ENCODE measurements at places on chromosomes 1 and 21.

DNA sequence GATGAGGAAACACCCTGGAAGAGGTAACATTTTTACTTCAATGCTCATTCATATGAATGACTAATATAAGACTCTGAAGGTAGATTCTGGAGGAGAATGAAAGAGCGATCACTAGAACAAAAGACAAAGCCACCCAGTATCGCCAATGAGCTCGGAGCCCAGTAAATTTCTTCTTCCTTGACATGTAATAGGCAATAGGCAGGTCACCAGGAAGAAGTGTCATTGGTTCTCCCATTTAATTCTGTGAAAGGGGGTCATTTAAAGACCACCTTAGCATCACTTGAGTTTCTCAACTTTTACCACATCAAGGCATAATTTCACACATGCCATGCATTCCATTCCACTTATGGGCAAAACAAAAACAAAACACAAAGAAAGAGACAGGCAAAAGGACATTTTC lies 7.9 kb downstream of the TNFSF18 start:
- no peak for DNase-seq

DNA sequence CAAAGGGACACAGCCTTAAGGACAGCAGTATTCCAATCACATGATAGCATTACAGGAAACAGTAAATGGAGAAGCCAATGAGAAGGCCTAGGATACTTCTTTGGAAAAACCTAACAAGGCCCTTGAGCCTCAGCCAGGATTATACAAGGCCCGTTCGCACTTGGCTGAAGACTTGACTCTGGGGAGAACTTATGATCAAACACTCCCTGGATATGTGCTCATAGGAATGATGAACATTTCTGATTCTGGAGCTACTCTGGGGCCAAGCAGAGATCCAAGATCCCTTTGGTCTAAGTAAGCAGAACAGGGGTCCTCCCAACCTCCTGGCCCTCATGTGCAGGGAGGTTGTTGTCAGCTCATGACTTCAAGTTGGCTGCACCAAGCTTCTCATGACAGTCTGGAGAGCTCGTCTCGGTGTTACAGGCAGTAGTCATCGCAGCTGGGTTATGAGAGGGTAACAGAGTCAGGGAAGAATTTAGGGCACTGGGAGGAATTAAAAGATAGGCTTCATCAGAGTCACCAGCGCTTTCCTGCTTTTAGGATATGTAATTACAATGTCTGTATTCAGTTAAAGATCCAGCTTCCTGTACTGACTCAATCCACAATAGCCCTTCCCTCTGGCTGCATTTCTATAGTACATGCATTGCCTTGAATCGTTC lies 92.5 kb upstream of the IRF2BP2 start:
- no peak for DNase-seq

DNA sequence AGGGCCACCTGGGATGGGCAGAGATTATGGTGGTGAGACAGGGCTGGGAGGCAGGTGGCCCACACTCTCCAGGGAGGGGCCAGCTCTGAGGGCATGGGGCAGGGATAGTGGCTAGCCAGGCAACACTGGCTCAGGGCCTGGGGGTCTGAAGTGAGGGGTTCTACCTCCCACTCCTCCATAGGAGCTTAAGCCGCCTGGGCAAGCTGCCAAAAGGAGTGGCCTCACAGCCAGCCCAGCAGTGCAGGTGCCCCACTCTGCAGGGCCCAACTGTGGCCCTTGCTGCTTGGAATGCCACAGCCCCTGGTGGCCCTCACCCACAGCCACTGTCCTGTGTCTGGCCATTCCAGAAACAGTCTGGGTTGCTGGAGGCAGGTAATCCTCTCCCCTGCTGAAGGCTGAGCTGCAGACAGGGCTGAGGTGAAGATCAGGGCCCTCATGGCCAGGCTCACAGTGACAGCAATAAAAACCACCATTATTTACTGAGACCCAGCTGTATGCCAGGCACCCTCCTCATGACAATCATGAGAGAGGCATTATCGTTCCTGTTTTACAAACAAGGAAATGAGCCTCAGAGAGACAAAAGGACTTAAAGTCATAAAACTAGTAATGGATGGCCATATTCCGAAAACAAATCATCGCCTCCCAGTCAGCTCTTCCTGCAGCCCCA lies 31.0 kb downstream of the KIF21B start:
- no peak for DNase-seq

GRCh38 chr21:29920938-29921337 lies 18.9 kb downstream of the GRIK1 start:
- no peak for DNase-seq

- DNase-seq, result no peak
Observed at GRCh38 chr1:211519602-211520001, 27.6 kb upstream of the RD3 start.

DNA sequence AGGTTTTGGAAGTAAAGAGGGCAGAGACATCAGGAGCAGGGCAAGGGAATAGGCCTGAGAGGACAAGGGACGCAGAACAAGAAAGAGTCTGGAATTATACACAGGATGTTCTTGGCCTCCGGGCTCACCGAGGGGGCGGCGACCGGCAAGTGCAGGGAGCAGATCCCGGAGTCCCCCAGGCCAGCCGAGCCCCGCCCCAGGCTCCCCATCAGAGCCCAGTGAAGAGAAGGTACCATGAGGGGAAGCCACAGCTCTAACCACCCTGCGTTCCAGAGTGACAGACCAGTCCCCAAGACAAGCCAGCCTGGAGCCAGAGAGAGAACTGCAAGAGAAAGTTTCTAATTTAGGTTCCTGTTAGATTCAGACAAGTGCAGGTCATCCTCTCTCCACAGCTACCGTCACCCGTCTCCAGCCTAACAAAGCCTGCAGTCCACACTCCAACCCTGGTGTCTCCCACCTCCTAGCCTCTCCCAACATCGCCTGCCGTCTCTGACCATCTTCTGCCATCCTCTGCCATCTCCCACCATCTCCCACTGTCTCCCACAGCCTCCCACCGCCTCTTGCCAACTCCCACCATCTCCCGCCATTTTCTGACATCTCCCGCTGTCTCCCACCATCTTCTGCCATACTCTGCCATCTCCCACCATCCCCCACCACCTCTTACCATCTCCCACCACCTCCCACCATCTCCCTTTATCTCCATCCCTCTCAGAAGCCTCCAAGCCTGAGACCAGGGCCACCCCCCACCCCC lies 42.5 kb downstream of the CAPN2 start:
- no peak for DNase-seq

DNA sequence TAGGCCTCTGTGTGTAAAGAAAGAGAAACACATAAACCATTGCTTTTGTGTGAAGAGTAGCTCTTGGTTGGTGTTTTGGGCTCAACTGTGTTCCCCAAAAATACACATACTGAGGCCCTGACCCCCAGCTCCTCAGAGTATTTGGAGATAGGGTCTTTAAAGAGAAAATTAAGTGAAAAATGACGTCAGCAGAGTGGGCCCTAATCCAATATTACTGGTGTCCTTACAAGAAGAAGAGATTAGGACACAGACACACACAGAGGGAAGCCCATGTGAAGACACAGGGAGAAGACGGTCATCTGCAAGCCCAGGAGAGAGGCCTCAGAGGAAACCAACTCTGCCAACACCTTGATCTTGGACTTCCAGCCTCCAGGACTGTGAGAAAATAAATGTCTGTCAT lies 76.9 kb upstream of the PGBD5 start:
- no peak for DNase-seq

DNA sequence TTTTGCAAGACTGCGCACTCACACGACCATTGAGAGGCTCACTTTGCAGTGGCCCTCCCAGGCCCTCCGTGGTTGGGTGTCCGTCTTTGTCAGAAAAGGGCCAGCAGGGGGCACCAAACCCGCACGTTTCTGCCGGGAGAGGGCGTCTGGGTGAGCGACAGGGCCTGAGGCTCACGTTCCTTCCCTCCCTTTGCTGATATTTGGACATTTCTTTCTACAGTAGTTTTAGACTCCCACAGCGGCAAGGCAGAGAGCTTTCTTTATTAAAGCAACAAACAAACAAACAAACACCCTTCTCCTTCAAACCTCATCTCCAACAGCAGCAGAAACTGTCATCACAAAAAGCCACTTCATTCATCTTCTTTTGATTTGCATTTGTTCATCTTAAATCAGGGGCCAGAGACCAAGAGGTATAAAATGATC lies 79.2 kb upstream of the WDR26 start:
- peak; percentile 71 for DNase-seq

DNA sequence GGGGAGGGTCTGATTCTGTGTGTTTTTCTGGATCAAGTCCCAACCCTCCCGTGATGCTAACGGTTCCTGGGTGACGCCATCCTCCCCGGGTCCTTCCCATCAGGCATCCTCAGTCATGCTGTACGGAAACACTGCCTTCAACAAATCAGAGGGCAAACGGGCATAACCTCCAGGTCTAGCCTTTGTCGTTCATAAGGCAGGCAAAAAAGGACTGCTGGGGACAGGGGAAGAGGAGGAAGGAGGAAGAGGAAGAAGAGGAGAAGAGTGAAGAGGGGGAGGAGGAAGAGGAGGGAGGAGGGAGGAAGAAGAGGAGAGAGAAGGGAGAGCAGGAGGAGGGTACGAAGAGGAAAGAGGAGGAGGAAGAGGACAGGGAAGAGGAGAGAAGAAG lies 84.4 kb downstream of the ITPKB start:
- DNase-seq, result no peak

DNA sequence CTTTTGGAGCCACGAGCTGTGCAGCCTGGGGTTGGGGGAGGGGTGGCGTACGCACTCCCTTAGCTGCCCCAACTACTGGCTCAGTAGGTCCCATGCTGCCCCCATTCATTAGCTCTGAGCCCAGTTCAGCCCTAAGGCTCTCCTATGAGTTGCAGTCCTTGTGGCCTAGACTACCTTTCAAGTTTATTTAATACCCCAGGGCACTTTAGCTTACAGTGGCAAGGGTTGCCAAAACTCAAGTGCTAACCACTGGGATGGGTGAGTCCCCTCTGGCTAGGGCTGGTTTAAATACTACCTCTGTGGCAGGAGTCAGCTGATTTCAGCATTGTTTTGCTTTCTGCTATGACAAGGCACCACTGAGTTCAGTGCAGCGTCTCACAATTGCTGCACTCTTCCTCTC lies 118.2 kb downstream of the ODF2L start:
- no peak for DNase-seq

- DNase-seq, result no peak
Observed at GRCh38 chr1:67618285-67619018, 66.5 kb upstream of the GADD45A start.

GRCh38 chr1:231155808-231156207 lies 6.0 kb upstream of the TRIM67 start:
- DNase-seq, result no peak
